Vagina (tissue), 2 donors: ENCODE measurements at places on chromosomes 16 and 17. TPM values are rescaled to one million over a fixed set of nuclear protein-coding genes. Genes with fewer than 3 reads are reported as not detected.

DNA sequence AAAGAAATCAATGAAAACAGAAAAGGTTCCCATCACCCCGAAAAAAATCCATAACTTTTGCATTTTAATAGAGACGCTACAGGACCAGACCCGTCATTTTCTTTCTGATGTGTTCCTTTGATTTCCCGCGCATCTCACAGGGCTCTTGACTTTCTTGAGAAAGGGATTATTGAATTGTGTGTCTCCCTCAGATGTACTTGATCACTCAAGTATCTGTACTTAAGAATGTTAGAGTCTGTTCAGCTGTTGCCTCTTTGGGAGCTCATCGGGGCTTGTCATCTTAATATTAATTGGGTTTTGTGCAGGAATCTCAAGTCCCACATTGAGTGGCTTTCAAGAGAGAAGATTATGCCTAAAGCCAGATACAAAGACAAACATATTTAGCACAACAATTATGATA is 606.4 kb upstream of the SALL1 start:
- DNase-seq = no peak

- DNase-seq = no peak
Observed at GRCh38 chr16:88064011-88064888, 113.0 kb downstream of the BANP start.

GRCh38 chr16:85798283-85798776 is 1.0 kb downstream of the EMC8 start:
- DNase-seq = no peak

GRCh38 chr16:67249178-67250044 is 632 bp downstream of the SLC9A5 start:
- DNase-seq = no peak

- no peak for DNase-seq
Observed at GRCh38 chr17:12673788-12674187, 8.1 kb downstream of the MYOCD start.

Gene LAT
- total RNA-seq = 4.7 TPM

Gene CPHXL2
- total RNA-seq = not detected

Gene KRTAP2-2
- not detected for total RNA-seq
